ENCODE measurements at places on chromosomes 11 and 22.
A peak's percentile ranks its signal among the peaks of the same experiment; 100 is the strongest.

- no peaks in the 10 kb centered on the region for H3K36me3 ChIP-seq
- no peaks in the 10 kb centered on the region for H3K27me3 ChIP-seq
- H3K27ac ChIP-seq = no peak overlapping the region
- no peak overlapping the region for H3K4me3 ChIP-seq
- 0 out of 2 replicates have a peak, but pooled peaks cover 2% of the 10 kb centered on the region for H3K4me1 ChIP-seq
Observed at GRCh38 chr11:74773476-74773875, 24.8 kb downstream of the RNF169 start.

GRCh38 chr11:125902277-125902926 is 604 bp downstream of the PUS3 start:
- H3K27ac ChIP-seq = peak overlapping the region; percentile 44
- H3K27me3 ChIP-seq = peaks cover 10% of the 10 kb centered on the region
- peak overlapping the region; percentile 85 for H3K4me3 ChIP-seq
- H3K4me1 ChIP-seq = no peaks in the 10 kb centered on the region
- DNase-seq = no peak

DNA sequence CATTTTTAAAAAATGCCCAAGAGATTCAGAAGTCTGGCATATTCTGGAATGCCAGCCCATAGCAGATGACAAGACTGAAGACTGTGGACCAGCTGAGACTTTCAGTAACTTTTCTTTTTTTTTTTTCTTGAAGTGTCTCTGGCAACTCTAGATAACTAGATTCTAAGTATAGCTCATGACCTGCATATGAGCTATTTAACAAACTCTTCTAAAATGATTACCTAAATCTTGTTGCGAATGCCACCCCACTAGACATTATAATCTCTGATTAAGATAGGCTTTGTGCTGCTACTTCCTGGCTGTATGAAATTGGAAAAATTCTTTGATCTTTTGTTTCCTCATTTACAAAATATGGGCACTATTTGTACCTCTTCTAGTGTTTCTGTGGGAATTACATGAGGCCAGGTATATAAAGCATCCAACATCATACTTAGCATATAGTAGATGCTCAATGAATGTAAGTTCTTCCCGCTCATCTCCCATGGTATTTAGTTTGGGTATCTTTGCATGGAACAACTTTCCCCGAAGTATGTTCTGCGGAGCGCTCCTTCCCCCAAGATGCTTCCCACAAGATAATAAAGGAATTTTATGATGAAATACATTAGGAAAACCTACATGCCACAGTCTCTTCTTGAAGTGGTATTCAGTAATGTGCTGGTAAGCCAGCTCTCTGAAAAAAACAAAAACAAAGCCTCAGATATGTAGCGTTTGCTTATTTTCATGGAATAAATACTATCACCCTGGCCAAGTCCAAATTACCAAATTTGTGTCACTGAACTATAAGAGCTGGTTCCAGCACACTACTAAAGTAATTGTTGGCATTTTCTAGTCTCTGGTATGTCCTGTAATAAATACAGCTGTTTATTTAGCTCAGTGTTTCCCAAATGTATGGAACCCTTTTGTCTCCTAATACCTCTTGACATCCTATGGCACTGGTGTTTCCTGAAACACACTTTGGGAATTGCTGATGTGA is 86.8 kb upstream of the TIMP3 start:
- H3K27ac ChIP-seq = no peak overlapping the region
- no peak overlapping the region for H3K4me3 ChIP-seq
- DNase-seq = no peak
- H3K27me3 ChIP-seq = no peaks in the 10 kb centered on the region

- no peaks in the 10 kb centered on the region for H3K4me1 ChIP-seq
- H3K27me3 ChIP-seq = no peaks in the 10 kb centered on the region
- no peak overlapping the region for H3K4me3 ChIP-seq
Observed at GRCh38 chr22:45738206-45738605, 66.6 kb downstream of the ATXN10 start.

DNA sequence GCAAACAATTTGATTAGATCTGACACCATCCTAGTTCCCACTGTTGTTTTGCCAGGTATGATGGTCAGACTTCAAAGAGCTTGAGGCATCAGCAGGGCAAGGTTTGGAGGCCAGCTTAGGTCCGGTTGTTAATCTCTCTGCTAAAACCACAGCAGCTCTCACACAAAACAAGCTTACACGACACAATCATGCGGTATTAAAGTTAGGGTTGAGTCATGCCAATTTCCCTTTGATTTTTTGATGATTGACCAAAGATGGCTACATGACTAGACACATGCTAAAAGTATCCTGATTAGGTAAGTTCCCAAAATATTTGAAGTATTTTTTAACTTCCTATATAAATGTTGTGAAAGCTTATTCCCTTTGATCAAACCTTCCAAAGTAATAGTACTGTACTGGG is 145.9 kb downstream of the ELP4 start:
- H3K4me1 ChIP-seq = no peaks in the 10 kb centered on the region
- no peak overlapping the region for H3K27ac ChIP-seq
- H3K27me3 ChIP-seq = no peaks in the 10 kb centered on the region
- H3K36me3 ChIP-seq = no peaks in the 10 kb centered on the region
- no peak for DNase-seq

DNA sequence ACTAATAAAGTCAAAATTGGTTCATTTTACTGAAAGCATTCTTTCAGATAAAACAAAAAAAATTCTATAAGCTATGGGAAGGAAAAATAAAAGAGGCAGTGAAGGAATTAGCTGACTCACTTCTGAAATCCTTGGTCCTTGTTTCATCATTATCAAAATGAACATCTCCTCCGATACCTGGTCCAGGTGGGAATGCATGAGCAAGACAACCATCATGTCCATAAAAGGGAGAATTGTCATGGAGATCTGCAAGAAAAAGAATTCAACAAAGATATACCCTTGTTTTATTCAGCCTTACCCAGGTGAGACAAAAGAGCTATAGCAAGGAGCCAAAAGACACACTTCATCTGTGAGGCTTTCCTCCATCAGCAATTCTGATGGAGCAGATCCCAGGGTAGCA is 27.2 kb downstream of the MMP10 start:
- H3K27ac ChIP-seq = no peak overlapping the region
- no peaks in the 10 kb centered on the region for H3K36me3 ChIP-seq
- no peak for DNase-seq

DNA sequence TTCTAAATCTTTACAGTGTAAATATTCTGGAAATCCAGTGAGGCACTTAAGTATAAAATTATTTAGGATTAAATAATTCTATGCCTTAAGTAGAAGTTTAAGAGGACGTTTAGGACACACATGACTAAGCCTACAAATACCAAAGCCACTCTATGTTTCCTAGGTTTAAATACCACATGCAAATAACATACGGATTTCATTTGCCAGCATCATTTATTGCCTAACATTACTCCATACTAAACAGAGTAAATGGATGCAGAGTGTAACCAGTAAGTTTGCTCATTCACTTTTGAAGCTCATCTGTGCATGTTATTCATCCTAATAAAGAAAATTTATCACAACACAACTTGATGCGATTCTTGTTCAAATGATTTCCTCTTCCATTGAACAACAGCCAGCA is 4.1 kb downstream of the BDNF start:
- no peak for DNase-seq
- H3K4me3 ChIP-seq = no peak overlapping the region
- H3K27me3 ChIP-seq = no peaks in the 10 kb centered on the region
- H3K27ac ChIP-seq = no peak overlapping the region

- H3K36me3 ChIP-seq = no peaks in the 10 kb centered on the region
- no peaks in the 10 kb centered on the region for H3K4me1 ChIP-seq
- no peaks in the 10 kb centered on the region for H3K27me3 ChIP-seq
- no peak overlapping the region for H3K4me3 ChIP-seq
- no peak for DNase-seq
Observed at GRCh38 chr11:123217897-123218296, 22.8 kb upstream of the CLMP start.

GRCh38 chr22:28983788-28984441 is 77.7 kb downstream of the C22orf31 start:
- H3K27ac ChIP-seq = no peak overlapping the region
- H3K27me3 ChIP-seq = 0 out of 2 replicates have a peak, but pooled peaks cover 5% of the 10 kb centered on the region
- H3K36me3 ChIP-seq = no peaks in the 10 kb centered on the region
- H3K4me3 ChIP-seq = no peak overlapping the region
- H3K4me1 ChIP-seq = no peaks in the 10 kb centered on the region
- no peak for DNase-seq

GRCh38 chr11:128304666-128305485 is 282.5 kb downstream of the ETS1 start:
- DNase-seq = no peak
- no peak overlapping the region for H3K27ac ChIP-seq
- no peaks in the 10 kb centered on the region for H3K36me3 ChIP-seq
- peaks cover 33% of the 10 kb centered on the region for H3K4me1 ChIP-seq
- no peaks in the 10 kb centered on the region for H3K27me3 ChIP-seq
- H3K4me3 ChIP-seq = no peak overlapping the region

Measured in MM.1S (cell line).